ENCODE measurements at places on chromosomes 1 and 21.

- DNase-seq = no peak
Observed at GRCh38 chr1:62912028-62912638, 128.2 kb downstream of the ATG4C start.

- DNase-seq = no peak
Observed at GRCh38 chr1:244144053-244144452, 93.0 kb downstream of the ZBTB18 start.

GRCh38 chr1:87410776-87411480 lies 82.2 kb downstream of the LMO4 start:
- DNase-seq = no peak

DNA sequence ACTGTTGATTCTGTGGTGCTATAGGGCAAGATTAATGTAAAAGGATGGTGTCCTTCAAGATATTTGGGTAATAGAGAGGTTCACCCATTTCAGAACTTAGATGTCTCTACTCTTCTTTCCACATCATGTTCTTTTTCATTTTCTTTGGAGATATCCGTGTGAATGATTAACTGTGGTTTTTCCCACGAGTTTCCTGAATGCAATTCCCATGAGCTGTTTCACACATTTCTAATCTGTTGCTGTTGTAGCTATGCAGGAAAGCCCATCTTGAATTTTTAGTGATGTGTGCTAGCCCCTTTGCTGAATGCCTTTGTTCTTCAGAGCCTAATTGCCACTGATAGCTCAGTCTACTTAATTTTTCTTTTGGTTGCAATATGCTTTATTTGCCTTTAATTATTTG lies 27.6 kb downstream of the SNX27 start:
- DNase-seq = no peak

GRCh38 chr1:169538998-169539871 lies 47.0 kb downstream of the F5 start:
- DNase-seq = no peak

DNA sequence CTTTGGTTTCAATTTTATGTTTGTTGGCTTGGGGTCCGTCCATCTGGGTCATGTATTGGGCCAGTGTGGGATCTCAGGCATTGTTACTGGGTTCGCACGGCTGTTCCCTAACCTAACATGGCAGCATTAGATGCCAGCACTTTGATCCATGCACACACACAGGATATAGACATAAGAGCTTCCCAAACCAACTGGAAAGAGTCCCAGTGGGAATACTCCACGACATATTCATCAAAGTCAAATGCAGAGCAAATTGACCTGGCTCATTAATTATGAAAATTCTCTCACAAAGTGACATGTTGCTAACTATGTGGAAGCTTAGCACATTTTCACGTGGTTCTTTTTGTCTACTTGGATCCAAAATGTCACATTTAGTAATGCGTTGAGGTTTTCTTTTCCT lies 130.4 kb downstream of the SETD4 start:
- DNase-seq = no peak

- no peak for DNase-seq
Observed at GRCh38 chr1:174165471-174166137, 6.3 kb downstream of the RABGAP1L start.

DNA sequence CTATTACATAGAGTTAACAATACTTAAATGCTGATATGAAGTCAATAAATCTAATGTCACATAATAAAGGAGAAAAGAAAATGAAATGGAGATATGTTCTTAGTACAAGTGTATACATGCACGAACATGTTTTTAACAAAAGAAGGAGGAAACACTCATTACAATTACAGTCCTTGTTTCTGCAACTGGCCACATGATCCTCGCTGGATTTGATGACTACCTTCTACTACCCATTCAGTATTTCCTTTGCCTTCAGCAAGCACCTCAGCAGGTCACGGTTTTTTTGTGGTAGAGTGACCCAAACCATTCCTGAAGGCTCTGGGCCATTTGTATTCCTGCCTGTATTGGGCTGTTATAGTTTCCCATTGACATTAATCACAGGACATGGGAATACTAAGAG lies 172.8 kb upstream of the CXADR start:
- no peak for DNase-seq

GRCh38 chr21:39681257-39681656 lies 63.7 kb upstream of the IGSF5 start:
- no peak for DNase-seq

GRCh38 chr1:175433532-175434282 lies 241.1 kb upstream of the KIAA0040 start:
- DNase-seq = no peak

- no peak for DNase-seq
Observed at GRCh38 chr1:203288400-203288799, 16.9 kb upstream of the BTG2 start.

GRCh38 chr1:35857830-35858229 lies 25.2 kb upstream of the AGO1 start:
- no peak for DNase-seq

DNA sequence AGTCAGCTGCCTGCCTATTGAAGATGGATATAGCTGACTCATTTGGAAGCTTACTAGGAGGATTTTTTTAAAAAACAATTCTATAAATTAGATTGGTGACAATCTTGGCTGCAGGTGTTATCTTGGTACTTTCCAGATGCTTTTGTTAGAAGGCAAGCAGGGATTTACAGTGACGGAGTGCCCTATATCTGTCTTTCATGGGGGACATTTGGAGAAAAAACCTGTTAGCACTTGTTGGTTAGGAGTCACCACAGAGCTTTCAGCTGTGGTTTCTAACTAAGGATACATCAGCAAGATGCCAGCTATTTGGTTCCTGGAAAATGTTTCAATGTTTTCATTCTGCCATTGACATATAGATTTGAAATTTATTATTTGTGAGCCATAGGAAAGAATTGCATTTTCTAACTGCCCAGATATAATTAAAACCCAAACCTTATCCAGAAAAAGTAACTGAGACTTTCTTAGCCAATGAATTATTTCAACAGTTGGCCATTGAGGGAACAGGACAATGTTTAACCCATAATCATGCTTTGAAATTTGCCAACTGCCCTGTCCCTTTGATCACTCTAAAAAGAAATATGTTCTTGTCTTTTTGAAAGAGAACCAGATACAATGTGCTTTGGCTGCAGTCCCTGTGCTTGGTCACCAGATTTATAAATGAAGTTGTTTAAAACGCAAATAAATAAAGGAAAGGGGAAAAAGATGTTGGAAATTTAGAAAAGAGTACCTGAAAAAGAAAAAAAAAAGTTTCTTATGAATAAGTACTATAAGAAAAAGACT lies 761.0 kb upstream of the CXADR start:
- DNase-seq = no peak

- DNase-seq = no peak
Observed at GRCh38 chr1:184634296-184634695, 120.4 kb downstream of the EDEM3 start.

DNA sequence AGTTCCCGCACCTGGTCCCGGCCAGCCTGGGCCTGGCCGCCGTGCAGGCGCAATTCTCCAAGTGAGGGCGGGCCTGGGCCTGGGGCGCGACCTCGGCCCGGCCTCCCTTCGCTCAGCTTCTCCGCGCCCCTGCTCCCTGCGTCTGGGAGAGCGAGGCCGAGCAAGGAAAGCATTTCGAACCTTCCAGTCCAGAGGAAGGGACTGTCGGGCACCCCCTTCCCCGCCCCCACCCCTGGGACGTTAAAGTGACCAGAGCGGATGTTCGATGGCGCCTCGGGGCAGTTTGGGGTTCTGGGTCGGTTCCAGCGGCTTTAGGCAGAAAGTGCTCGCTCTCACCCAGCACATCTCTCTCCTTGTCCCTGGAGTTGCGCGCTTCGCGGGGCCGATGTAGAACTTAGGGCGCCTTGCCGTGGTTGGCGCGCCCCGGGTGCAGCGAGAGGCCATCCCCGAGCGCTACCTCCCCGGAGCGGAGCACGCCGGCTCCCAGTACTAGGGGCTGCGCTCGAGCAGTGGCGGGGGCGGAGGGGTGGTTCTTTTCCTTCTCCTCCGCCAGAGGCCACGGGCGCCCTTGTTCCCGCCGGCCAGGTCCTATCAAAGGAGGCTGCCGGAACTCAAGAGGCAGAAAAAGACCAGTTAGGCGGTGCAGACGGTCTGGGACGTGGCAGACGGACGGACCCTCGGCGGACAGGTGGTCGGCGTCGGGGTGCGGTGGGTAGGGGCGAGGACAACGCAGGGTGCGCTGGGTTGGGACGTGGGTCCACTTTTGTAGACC lies 1.2 kb downstream of the OLIG1 start:
- no peak for DNase-seq

- DNase-seq = no peak
Observed at GRCh38 chr1:30420519-30421050, 302.8 kb downstream of the MATN1 start.

GRCh38 chr21:27196651-27197050 lies 229.8 kb upstream of the ADAMTS5 start:
- DNase-seq = no peak

DNA sequence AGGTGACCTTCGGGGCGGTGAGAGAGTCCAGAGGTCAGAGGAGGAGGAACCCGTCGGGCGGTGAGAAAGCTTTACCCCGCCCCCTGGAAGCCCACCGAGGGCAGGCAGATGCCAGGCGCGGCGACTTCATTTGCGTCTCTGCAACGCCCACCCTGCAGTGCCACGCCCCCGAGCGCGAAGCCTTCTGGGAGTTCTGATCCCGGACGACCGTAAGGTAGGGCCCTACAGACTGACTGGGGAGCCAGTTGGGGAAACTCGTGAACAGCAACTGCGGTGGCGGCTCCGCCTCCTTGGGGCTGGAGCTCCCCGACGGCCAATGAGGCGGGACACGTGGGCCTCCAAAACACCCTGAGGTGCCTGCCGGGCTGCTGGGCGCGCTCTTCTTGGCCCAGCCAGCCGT lies 46.0 kb upstream of the EDARADD start:
- DNase-seq = no peak

GRCh38 chr21:24308183-24308582 lies 1299.1 kb downstream of the MRPL39 start:
- DNase-seq = no peak

DNA sequence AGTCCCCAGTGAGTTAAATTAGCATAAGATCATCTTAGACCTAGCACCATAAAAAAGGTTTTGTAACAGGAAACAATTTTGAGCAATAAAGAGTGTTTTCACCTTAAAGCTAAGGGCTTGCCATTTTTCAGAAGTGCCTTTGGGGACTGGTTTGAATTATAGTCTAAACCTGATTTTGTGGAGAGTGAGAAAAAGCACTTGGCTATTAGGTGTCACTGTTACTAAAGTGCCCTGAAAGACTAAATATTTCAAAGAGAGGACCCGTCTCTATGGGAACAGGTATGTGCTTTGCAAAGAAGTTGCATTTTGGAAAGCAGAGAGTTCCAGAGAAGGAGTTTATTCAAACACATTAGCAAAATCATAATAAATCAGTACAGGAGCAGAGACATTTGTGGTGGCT lies 9.1 kb downstream of the NTNG1 start:
- no peak for DNase-seq
